ENCODE measurements at places on chromosomes 7 and 10.

GRCh38 chr7:33243319-33243881 lies 114.0 kb downstream of the BBS9 start:
- H3K4me3 ChIP-seq = no peak overlapping the region
- no peak for DNase-seq
- no peak overlapping the region for H3K27ac ChIP-seq
- H3K36me3 ChIP-seq = no peaks in the 10 kb centered on the region
- no peaks in the 10 kb centered on the region for H3K27me3 ChIP-seq

DNA sequence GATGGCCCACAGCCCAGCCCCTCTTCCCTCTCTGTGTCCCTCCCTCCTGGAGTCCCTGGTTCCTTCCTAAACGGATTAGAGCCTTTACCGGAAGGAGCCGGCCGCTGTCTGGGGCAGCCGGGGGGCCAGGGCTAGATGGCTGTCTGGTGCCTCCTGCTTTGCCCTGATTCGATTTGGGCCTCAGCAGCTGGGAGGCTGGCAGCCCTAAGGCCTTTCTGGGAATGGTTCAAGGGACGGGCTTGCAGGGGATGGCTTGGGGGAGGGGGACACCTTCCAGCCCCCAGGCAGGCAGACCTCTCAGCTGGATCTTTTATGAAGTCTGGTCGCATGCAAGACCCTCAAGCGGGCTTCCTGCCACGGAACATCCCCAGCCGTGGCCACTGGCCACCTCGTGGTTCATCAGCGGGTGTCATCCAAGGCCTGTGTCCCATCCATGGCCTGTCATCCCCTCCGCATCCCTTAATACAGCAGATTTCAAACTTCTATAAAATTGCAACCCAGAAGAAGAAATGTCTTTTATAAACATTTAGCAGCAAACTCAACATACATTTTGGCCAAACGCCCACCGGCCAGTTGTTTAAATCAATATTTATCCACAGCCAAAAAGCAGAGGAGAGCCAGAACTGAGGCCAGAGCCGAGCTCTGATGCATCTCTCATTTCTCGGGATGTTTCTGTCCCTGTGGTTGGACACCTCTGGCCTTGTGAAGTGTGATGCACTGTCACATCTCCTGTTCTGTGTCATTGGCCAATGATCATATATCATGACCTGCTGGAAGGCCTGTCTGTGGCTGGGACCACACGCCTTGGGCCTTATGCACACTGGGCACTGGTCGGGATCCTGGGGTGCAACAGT lies 52.0 kb downstream of the GTF2IRD1 start:
- DNase-seq = no peak
- H3K4me3 ChIP-seq = no peak overlapping the region
- no peak overlapping the region for H3K27ac ChIP-seq
- no peaks in the 10 kb centered on the region for H3K4me1 ChIP-seq
- H3K36me3 ChIP-seq = no peaks in the 10 kb centered on the region

- no peak for DNase-seq
- no peaks in the 10 kb centered on the region for H3K4me1 ChIP-seq
- no peak overlapping the region for H3K4me3 ChIP-seq
- H3K27ac ChIP-seq = no peak overlapping the region
- H3K36me3 ChIP-seq = no peaks in the 10 kb centered on the region
Measured at GRCh38 chr10:65394502-65395297, 1531.1 kb upstream of the LRRTM3 start.

DNA sequence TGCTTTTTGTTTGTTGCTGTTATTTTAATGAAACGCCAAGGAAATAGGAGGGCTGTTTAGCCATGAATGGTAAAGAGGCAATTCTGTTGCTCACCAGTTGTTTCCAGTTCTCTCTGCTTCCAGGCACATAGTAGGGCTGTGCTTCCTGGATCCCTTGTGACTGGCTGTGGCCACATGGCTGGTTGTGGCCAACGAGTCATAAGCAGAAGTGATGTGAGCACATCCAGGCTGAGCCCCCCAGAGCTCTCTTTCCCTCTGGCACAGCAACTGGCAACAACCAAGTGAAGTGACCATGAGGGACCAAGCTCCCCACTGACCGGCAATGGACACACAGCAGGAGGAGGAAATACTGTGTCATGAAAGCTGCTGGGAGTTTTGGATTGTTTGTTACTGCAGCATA lies 10.3 kb downstream of the GRID1 start:
- no peak for DNase-seq
- no peak overlapping the region for H3K27ac ChIP-seq
- H3K27me3 ChIP-seq = peaks cover 24% of the 10 kb centered on the region
- H3K36me3 ChIP-seq = peaks cover 15% of the 10 kb centered on the region
- H3K4me1 ChIP-seq = peaks cover 23% of the 10 kb centered on the region
- H3K4me3 ChIP-seq = no peak overlapping the region

DNA sequence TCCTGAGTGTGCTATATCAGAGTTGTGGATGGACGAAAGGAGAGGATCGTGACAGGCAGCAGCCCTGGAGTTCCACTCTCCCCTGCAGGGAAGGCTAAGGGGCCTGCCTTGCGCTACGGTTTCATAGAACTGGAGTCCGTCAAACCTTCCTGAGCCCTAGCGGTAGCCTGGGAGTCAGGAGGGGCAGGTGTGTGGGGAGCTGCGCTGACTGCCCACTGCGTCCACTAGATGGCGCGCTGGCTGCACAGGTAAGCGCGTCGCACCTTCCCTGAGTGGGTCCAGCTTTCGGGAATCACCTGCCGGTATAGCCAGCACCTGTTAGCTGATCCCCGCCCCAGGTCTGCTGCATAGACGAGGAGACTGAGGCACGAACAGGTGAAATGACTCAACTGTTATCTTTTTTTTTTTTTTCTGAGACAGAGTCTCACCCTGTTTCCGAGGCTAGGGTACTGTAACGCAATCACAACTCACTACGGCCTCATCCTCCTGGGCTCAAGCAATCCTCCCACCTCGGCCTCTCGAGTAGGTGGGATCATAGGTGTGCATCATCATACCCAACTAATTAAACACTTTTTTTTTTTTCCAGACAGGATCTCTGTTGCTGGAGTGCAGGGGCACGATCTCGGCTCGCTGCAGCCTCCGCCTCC lies 20.2 kb upstream of the BAIAP2L1 start:
- peaks cover 46% of the 10 kb centered on the region for H3K27me3 ChIP-seq
- no peak overlapping the region for H3K27ac ChIP-seq
- H3K4me1 ChIP-seq = no peaks in the 10 kb centered on the region
- no peaks in the 10 kb centered on the region for H3K36me3 ChIP-seq

DNA sequence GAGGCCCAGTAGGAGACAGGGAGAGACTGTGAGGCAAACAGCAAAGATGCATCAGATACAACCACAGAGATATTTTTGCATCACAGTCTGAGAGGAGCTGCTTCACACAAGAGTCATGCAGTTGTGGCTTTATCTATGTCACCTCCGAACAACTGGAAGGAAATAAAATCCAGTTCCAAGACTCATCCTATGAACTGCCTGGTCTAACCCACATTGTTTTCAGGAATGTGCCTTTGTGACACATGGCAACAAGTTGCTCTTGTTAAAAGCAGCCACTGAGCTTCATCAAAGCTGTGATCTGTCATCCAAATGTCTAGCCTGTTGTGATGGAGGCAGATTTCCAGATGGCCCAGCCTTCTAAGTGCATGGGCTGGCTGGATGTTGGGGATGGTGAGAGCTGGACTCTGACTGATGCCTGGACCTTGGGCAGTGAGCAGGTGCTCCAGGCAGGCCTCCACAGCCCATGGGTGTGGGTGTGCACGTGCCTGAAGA lies 255.0 kb downstream of the BMPER start:
- H3K27ac ChIP-seq = no peak overlapping the region
- DNase-seq = no peak
- H3K4me1 ChIP-seq = no peaks in the 10 kb centered on the region
- H3K27me3 ChIP-seq = no peaks in the 10 kb centered on the region
- no peak overlapping the region for H3K4me3 ChIP-seq

DNA sequence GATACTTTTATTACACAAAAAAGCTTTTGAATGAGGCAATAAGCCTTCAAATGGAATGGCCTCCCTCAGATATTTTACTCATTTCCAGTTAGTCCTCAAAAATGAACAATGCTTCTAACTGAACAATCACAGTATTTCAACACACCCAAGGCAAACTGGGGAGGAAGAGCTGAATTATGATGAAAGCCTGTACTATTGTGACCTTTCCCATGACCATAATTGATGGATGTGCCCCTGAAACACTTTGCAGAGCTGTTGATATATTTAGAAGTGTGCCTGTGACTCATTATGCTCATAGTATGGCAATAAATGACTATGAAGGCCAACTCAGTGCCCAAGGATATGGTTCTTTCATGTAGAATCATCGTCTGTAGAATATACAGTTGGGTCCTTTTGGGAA lies 248.1 kb downstream of the AHR start:
- H3K36me3 ChIP-seq = no peaks in the 10 kb centered on the region
- H3K4me1 ChIP-seq = no peaks in the 10 kb centered on the region
- no peaks in the 10 kb centered on the region for H3K27me3 ChIP-seq
- no peak overlapping the region for H3K27ac ChIP-seq
- DNase-seq = no peak
- H3K4me3 ChIP-seq = no peak overlapping the region

DNA sequence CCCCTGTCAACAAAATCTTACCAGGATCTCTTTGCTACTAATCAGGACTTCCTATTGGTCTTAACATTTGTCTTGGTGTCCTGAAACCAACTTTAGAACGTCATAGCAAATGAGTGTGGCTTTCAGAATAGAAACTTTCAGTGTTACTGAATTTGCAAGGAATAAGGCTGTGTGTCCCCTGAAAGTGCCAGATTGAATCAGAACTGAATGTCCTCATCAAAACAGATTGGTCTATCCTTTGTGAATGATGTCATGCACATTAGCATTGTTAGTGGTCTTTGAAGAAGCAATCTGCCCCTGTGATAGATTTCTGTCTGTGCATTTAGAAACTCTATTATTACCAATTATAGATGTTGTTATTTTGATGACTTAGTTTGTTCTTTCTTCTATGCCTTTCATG lies 119.9 kb downstream of the AGMO start:
- no peak overlapping the region for H3K4me3 ChIP-seq
- no peaks in the 10 kb centered on the region for H3K4me1 ChIP-seq
- no peaks in the 10 kb centered on the region for H3K36me3 ChIP-seq
- H3K27ac ChIP-seq = no peak overlapping the region
- no peak for DNase-seq

DNA sequence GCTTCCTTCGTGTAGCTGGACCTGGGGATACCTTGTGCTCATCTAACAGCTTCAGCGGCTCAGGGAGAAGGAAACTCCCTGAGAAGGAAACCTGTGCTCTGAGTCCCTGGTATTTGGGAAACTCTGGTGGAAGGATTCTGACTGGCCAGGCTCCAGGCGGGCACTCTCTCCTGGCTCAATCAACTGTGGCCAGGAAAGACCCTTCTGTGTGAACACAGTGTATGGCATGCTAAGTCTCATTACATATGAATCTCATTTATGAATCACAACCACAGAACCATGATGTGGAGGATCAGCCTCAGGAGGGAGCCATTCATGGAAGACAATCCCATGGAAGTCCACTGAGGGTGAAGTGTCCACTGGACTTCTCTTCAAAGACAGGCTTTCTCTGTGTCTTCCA lies 20.9 kb downstream of the NPS start:
- H3K4me1 ChIP-seq = no peaks in the 10 kb centered on the region
- peaks cover 20% of the 10 kb centered on the region for H3K27me3 ChIP-seq
- H3K27ac ChIP-seq = no peak overlapping the region
- no peak for DNase-seq

- H3K36me3 ChIP-seq = peaks cover 28% of the 10 kb centered on the region
- peaks cover 14% of the 10 kb centered on the region for H3K4me1 ChIP-seq
- DNase-seq = no peak
- no peak overlapping the region for H3K4me3 ChIP-seq
- H3K27me3 ChIP-seq = no peaks in the 10 kb centered on the region
- H3K27ac ChIP-seq = no peak overlapping the region
Measured at GRCh38 chr10:3111621-3112163, 44.3 kb downstream of the PFKP start.

- DNase-seq = no peak
- H3K27me3 ChIP-seq = no peaks in the 10 kb centered on the region
- H3K36me3 ChIP-seq = no peaks in the 10 kb centered on the region
- H3K27ac ChIP-seq = no peak overlapping the region
- H3K4me1 ChIP-seq = no peaks in the 10 kb centered on the region
Measured at GRCh38 chr10:20874261-20874660, 22.9 kb downstream of the NEBL start.

DNA sequence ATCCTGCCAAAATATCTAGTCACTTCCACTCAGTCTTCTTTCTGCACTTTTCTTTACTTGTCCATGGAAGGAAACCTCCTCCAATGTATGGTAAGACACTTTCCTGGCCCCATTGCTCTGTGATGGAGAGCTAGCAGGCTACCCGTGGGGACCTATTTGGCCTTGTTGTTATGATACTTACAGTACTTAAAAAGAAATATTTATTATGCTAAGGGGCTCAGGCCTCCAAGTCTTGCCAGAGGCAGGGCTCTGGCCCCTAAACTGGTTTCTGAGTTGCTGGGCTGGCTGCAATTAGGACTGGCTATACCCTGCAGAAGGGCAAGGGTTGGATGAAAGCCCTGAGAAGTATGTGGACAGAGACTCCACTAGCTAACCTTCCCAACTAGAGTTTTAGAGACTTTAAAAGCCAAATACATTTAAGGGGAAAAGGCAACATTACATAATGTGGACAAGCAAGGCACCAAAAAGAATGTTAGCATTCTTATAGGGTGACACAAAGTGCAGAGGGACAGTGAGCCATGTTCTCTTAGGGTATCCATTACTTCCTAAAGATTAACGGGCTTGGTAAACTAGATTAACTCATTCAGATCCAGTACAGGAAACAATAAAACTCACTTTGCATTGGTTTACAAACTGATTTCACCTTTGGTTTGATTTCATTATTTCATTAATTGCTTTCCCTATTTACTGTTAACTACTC lies 84.9 kb upstream of the INHBA start:
- no peaks in the 10 kb centered on the region for H3K36me3 ChIP-seq
- H3K27me3 ChIP-seq = no peaks in the 10 kb centered on the region
- peaks cover 3% of the 10 kb centered on the region for H3K4me1 ChIP-seq

GRCh38 chr10:123284022-123284421 lies 129.8 kb downstream of the BUB3 start:
- peaks cover 16% of the 10 kb centered on the region for H3K36me3 ChIP-seq
- H3K4me3 ChIP-seq = no peak overlapping the region
- H3K4me1 ChIP-seq = no peaks in the 10 kb centered on the region
- no peaks in the 10 kb centered on the region for H3K27me3 ChIP-seq
- no peak overlapping the region for H3K27ac ChIP-seq

DNA sequence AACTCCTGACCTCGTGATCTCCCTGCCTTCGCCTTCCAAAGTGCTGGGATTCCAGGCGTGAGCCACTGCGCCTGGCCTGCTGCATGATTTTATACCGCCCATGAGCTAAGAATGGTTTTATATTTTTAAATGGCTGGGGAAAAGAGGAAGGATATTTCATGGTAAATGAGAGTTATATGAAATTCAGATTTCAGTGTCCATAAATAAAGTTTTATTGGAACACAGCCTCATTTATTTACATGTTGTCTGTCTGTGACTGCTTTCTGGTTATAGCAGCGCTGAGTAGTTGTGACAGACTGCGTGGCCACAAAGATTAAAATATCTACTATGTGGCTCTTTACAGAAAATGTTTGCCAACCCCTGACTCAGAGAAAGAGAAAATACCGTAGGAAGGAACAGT lies 2.2 kb downstream of the TRRAP start:
- no peaks in the 10 kb centered on the region for H3K4me1 ChIP-seq
- no peak overlapping the region for H3K27ac ChIP-seq
- H3K36me3 ChIP-seq = peaks cover 4% of the 10 kb centered on the region
- H3K4me3 ChIP-seq = no peak overlapping the region
- DNase-seq = no peak

GRCh38 chr10:7181420-7181819 lies 229.4 kb downstream of the SFMBT2 start:
- no peak overlapping the region for H3K4me3 ChIP-seq
- H3K36me3 ChIP-seq = peaks cover 35% of the 10 kb centered on the region
- H3K27me3 ChIP-seq = no peaks in the 10 kb centered on the region
- no peak overlapping the region for H3K27ac ChIP-seq
- peaks cover 23% of the 10 kb centered on the region for H3K4me1 ChIP-seq
